ENCODE measurements at places on chromosomes 12 and 14.

GRCh38 chr14:71324767-71325272 is 417.6 kb downstream of the PCNX1 start:
- DNase-seq = no peak

GRCh38 chr12:114835031-114835430 is 151.1 kb upstream of the TBX3 start:
- no peak for DNase-seq

- DNase-seq = no peak
Observed at GRCh38 chr12:20030826-20031225, 337.5 kb upstream of the PDE3A start.

DNA sequence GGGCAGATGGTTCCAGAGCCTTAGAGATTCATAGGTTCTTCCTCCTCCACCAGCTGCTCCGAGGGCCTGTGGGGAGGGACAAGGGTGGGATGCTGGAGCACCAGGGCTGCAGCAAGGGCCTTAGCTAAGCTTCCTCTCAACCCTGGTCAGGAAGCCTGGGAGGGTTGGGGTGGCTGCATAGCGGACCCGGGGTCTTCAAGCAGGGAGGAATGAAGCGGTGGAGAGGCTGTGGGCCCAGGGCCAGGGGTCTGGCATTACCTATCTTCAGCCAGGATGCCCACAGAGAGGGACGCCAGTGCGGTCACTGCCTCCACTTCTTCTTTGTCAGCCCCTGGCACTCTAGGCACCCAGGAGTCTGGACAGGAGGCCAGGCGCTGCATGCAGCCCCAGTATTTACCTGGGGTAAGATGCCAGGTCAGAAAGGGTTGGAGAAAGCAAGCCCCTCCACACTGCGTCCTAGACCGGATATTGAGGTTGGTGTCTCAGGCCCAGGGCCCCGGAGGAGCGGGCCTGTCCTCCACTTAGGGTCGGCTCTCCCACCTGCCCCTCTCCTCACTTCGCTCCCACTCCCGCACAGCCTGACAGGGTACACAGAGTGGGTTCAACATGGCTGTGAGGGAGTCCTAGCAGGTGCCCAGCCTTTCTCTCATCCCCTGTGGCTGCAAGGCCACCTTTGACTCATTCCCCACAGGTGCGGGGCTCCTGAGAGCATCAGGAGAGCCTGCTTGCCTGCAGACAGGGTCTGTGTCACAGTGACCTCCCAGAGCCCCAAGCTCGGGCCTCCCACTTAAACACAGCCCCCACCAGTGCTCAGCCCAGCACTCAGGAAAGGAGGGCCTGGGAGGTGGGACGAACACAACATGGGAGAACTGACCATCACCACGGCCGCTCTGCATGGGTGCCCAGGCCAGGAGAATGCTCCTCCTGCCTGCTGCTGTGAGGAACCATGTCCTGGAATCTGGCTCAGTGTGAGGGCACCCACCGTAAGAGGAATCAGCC is 11.1 kb downstream of the SLC48A1 start:
- DNase-seq = no peak

GRCh38 chr12:6899837-6900519 is 4.6 kb upstream of the LRRC23 start:
- no peak for DNase-seq

DNA sequence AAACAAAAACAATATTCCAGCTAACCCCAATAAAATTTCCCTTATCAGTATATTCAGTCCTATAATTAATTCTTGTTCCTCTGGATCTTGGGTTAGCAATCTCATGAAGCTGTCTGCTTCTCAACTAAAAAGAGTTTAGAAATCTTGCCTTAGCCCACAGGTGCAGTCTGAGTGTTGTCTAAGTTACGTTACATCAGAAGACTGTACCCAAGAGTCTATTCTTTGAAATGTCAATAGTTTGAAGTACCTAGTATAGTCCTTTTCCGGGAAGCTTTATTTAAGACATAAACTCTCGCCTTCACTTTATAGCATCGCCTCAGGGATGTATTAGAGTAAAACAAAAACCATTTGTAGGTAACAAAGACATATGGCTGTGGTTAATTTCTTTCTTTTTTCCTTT is 465.1 kb downstream of the FUT8 start:
- DNase-seq = no peak

DNA sequence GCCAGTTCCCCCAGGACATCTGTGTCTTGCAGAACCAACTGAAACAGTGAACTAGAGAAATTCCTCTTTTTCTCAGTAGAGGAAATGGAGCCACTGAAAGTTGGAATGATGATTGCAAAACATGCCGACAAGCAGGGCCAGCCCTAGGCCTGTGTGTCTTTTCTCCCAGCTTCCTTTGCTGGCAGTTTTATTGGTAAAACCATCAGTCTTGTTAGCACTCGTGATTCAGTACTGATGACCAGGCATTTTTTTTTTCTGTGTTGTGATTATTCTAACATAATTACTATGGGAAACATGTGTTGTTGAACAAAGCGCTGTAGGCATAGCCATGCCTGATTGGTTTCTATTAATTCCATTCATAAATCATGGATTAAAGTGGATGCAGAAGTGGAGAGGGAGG is 620.7 kb downstream of the AACS start:
- DNase-seq = no peak

DNA sequence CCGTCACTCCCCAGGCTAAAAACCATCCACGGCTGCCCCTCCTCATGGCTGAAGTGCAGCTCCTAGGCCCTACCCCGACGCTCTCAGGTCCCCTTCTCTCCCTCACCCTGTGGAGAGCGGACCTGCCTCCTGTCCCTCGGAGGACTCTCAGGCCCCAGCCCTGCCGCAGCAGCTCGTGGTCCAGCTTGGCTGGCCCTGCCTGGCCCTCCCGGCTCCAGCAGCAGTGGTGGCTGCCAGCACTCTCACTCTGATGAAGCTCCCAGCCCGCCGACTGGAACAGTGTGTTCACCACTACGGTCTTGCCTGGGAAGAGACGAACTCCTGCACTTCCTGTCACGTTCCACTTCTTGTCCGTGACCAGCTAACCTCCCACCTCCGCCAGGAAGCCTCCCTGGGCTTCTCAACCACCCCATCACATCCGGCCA is 11.1 kb downstream of the BAG5 start:
- DNase-seq = no peak

DNA sequence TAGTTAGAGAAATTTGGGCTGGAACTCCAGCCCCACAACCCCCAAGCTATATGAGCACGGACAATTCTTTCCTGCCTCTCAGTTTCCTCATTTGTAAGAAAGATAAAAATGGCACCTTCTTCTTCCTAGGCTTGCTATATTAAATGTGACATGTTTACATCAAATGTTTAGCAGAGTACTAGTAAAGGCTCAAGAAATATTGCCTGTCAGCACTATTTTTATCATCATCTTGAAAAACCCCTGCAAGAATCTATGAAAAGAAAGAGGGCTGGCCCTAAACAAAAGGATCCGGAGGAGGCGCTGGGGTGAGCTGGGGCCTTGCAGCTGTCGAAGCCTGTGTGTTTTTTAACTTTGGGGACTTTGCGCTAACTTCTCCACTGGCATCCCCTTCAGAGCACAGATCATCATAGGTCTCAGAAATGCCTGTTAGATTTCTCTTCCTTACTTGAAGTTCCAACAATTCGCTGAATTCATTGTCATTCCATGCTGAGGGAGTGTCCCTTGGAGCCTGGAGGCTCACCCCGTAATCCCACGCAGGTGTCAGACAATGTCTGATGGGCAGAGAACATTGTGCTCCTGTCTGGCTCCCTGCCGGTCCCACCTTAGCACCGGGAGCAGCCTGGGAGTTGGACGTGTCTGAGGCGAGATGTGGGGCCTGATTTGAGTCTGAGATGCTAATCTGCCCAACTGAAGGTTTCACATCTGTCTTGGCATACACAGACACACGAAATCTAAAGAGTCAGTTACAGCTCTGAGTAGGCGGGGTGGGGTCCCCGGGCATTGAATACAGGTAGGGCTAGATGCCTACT is 206.8 kb downstream of the NUAK1 start:
- no peak for DNase-seq

- DNase-seq = no peak
Observed at GRCh38 chr14:34347683-34348082, 114.4 kb downstream of the SPTSSA start.

GRCh38 chr14:44720707-44721106 is 213.6 kb upstream of the FSCB start:
- DNase-seq = no peak

DNA sequence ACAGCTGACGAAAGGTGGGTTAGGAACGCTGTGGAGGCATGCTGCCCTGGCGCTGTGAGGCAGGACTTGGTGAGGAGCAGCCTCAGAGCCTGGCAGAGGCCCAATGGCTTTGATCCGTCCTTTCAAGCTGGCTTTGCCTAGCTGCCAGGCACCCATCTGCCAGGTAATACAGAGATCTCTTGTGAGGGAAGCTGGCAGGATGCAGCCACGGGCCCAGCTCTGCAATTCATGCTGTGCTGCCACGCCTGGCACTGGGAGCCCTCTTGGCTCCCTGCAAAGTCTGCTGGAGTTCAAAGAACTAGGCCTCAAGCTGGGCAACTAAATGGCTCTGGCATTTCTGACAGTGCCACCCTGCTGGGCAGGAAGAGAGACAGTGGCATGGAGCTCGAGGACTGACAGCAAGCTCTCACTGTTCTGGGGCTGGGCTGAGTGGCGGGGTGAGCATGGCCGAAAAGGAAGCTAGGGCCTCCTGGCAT is 18.7 kb downstream of the IQSEC3 start:
- DNase-seq = no peak

DNA sequence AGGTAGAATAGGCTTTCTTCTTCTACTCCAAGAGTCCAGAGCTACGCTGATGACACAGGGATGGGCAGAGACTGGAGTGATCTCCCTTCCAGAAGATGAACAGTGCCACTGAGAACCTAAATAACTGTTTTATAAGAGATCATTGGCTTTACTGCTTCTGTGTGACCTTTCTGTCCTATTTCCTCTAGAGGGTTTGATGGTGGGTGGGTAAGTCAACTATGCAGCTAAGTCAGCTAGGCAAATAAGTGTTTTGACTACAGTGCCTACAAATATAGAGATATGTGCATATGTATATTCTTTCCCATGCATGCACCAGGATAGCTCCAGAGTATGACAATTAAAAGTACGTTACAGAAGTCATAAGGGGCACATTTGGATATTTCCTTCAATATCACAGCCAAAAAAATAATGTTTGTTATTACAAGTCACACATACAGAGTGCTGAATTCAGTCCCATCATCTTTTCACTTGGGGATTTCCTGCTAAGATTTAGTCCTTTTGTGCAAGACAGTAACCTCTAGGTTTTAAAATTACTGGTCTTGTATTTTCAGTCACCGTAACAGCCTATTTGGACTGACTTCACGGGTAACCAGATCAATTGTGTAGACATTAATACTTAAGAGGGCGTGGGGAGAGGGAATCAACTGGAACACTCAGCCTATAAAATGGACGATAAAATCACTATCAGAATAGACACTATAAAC is 412.6 kb upstream of the SOX5 start:
- DNase-seq = no peak

- DNase-seq = no peak
Observed at GRCh38 chr14:30267141-30267540, 291.8 kb upstream of the G2E3 start.

DNA sequence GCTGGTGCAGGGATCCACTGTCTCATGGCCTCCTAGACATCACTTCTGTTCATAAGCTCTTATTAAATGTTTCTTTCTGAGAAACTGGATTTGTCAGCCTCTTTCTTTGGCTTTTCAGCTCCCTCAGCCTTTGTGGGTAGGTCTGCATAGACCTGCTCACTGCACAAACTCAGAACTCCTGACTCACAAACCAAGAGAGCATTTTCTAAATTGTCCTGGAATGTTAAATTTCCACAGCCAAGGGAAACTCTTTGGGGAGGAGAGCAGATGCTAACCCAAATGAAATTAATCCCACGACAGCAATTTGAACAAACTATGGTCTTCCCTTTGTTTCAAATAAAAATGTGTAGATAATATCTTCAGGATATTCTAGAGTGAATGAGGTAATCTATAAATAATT is 19.5 kb upstream of the CERS5 start:
- DNase-seq = no peak

DNA sequence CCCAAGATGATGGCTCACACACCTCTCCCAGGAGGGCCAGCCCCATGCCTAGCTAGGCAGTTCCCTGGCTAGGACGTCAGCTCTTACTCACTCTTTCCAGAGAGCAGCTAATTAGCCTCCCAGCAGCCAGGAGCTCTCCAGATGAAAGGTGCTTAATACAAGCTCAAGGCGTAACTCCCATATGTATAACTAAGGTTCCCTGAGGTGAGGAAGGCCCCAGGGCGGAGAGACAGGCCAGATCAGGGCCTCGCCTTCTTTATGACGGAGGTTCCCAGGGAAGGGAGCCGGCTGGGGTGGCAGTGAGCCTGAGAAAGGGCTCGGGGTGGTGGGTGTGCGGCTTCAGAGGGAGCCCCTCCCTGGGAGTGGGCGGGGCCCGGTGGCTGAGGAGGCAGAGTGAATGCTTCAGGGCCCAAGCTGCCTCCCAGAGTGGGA is 26.4 kb upstream of the ZFP36L1 start:
- DNase-seq = no peak

DNA sequence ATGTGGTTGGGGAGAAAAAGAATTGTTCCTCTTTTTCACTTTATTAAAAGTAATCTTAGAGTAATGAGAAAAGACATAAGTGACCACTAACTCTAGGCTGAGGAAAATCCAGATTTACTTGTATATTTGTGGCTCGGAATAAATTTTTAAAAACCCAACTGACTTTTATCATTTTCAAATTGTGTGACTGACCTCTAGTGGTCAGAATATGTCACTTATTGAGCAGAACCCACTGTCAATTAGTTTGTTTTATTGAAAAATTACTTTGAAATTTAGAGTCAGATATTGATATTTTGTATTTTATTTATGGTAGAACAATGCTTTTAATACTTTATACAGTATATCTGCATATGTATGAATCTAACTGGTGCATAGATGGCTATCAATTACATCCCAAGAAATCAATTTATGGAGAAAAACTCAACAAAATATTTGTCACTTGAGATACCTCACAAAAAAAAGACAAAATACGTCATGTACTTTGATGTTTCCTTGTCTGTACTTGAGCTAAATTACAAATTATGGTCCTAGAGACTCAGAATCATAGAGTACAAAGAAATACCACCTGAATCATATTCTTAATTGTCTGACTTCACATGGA is 229.4 kb downstream of the CNTN1 start:
- no peak for DNase-seq

GRCh38 chr14:53509276-53510244 is 356.4 kb upstream of the DDHD1 start:
- DNase-seq = no peak

DNA sequence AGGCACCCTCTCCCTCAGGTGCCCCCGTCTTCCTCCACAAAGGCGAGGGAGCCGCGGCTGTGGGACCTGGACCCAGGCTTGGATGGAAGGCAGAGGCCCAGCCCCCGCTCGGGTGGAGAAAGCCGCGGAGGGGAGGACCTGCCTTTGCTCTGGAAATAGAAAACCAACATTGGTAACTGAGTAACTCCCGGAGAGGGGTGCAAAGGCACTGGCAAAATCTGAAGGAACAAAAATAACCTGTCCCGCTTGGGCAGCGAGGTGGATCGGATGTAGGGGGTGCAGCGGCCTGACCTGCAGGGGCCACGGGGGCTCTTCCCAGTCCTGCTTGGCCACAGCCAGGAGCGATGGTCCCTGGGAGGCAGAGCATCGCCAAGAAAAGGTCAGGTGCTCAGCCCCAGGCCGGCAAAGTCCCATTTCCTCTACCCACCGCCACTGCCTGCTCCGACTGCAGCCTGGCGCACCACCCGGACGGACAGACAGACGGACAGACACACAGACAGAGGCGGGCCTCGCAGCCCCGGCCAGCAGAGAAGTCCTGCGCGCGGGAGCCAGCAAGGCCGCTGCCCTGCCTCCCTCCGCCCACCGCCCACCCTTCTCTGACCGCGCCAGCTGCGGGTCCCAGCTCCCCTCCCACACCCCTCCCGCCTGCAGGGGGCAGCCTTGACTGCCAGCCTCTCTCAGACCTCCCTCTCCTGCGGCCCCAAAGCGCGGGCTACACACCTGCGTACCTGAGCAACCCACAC is 21.4 kb upstream of the TMEM106C start:
- no peak for DNase-seq

All from smooth muscle cell of the brain vasculature (primary cell).